ENCODE measurements at places on chromosomes 1 and 21. TPM values are rescaled to one million over a fixed set of nuclear protein-coding genes. Genes with fewer than 3 reads are reported as not detected.

DNA sequence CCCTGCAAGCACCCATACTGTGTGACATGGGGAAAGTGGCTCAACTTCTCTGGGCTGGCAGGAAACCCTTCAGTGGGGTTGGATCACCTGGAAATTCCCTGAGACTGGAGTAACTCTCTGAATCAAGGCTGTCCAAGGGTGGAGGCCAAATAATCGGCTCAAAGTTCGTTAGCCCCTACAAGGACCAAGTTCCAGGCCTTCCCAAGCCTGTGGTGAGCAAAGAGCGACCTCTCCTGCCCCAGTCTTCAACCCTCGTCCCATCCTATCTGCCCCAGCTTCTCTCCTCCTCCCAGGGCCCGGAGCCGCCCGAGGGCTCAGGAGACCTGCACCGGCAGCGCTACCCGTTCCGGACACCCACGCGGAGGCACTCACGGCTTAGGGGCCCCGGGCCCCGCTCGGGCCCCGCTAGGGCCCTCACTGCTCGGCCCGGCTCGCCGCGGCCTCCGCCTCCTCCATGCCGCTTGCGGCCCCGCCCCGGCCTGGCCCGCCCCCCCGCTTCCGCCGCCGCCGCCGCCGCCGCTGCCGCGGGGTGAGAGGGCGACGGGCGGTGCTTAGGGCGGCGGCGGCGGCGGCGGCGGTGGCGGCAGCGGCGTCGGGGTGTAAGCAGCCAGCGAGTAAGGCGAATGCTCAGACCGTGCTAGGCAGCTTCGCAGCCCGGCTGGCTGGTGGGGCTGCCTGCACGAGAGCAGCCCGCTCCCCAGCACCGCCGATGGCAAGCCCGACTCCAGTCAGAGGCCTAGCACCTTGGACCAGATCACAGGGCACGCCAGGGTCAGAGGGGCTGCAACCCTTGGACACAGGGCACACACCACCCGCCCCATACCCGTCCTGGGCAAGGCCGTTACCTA, at the start of gene POMGNT1:
Gene POMGNT1 (minus strand): TSS at position 471 of the 848 bp plus-strand sequence. CDS start 613 bp downstream, outside the sequence.
- DNase-seq = peak; percentile 84

DNA sequence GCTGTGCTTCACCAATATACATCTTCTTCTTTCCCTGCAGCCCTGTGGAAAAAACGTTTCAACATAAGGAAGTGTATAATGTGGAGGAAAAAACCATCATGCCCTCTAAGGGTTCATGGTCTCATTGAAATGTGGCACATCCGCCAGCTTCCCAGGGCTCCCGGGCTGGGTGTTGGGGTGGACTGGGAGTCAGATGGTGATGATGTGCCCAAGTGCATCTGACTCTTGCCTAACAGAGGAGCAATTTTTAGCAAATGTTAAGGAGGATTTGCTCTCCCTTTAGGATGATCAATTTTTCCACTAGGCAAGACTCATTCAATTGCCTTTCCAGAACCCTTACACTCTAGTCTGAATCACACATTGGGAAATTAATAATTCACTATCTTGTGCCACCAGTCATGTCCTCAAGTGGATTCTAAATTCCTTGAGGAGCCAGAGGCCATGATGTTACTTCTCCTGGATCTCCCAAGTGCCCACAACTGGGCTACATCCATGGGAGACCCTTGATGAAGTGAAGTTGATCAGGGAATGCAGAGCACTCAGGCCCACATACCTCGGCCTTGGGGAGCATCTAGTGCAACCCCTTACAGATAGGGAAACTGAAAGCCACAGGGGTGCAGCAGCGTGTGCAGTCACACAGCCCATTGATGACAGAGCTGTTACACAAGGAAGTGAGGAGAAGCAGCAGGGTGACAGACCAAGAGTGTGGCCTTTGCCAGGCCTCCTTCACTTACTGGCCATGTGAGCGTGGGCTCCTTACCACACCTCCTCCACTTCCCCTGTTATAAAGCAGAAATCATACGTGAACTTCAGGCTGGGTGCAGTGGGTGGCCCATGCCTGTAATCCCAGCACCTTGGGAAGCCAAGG, 100.0 kb upstream of the SLC44A3 start:
- no peak for DNase-seq

- no peak for DNase-seq
Observed at GRCh38 chr1:21855257-21856096, 43.4 kb downstream of the LDLRAD2 start.

- no peak for DNase-seq
Observed at GRCh38 chr1:114388432-114389003, 122.5 kb downstream of the TRIM33 start.

GRCh38 chr1:54229281-54229891, 29.4 kb downstream of the MRPL37 start:
- DNase-seq = no peak

- no peak for DNase-seq
Observed at GRCh38 chr1:114585231-114585630, 3.8 kb upstream of the BCAS2 start.

GRCh38 chr21:31671146-31671716, 11.7 kb downstream of the SOD1 start:
- DNase-seq = no peak

GRCh38 chr1:236536540-236536939, 12.8 kb downstream of the LGALS8 start:
- no peak for DNase-seq

FAM163A gene
- not detected for total RNA-seq
